ENCODE measurements at places on chromosomes 2 and 18.

GRCh38 chr2:174624895-174625430 lies 27.4 kb upstream of the WIPF1 start:
- DNase-seq: no peak

DNA sequence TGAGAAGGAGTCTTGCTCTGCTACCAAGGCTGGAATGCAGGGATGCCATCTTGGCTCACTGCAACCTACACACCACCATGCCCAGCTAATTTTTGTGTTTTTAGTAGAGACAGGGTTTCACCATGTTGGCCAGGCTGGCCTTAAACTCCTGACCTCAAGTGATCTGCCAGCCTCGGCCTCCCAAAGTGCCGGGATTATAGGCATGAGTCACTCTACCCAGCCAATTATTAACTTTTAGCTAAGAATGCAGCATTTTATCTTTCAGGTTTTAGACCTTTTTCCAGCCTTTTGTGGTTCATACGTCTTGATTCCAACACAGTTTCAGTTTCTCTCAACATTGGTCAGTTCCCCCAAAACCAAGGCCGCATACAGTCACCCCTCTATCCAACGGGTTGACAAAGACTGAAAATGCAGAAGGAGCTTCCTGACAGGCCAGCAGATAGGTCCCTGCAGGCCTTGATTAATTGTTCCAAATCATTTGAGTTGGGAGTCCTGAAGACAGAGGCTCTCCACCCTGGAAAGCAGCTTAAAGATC lies 262.2 kb upstream of the KLHL29 start:
- no peak for DNase-seq

GRCh38 chr2:175823002-175823706 lies 178.9 kb downstream of the LNPK start:
- DNase-seq: no peak

GRCh38 chr18:63236921-63237846 lies 82.4 kb downstream of the BCL2 start:
- DNase-seq: no peak

DNA sequence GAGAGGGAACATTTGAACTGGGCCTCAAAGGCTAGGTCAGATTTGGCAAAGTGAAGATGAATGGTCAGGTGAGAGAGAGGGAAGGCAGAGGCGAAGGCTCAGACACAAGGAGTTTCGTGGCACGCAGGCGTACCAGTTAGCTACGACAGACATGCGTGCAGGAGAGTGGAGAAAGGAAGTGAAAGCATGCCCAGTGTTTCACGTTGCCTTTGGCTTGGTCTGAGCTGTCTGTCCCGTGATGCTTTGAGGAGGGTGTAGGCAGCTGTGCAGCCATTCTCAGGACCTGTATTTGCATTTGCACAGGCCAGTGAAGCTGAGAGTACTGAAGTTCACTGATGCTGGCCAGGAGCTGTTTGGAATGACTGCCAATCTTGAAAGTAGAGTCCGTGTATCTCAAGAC lies 69.5 kb downstream of the HNRNPLL start:
- no peak for DNase-seq

DNA sequence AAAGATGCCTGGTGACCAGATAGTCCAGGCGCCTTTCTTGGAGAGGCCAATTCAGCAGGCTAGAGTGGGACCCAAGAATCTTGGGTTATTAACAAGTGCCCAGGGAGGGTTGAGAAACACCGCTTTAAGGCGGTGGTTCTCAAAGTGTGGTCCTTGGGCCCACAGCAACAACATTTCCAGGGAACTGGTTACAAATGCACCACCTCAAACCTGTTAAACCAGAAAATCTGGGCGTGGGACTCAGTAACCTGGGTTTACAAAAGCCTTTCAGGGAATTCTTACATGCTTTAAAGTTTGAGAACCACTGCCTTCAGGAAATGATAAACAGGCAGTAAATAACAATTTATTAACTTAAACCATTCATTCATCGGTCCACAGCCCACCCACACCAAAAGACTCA lies 92.5 kb downstream of the SP3 start:
- DNase-seq: no peak

DNA sequence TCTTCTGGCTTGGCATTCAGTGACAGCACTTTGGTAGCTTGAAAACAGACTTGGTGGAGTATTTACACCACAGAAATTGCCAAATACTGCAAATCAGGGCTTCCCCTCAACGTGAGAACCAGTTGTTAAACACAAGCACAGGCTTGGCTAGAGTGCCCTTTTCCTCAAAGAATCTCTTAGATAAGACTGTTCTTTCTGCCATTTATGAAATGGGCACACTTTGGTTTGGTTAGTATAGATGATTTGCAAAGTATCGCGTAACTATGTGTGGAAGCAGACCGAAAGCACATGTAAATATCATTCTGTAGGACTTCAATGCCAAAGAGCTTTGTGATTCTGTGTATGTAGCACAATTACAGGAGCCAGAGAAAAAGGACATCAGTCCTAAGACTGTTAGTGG lies 308.2 kb downstream of the DCC start:
- DNase-seq: no peak

- no peak for DNase-seq
Observed at GRCh38 chr2:167504061-167504460, 615.8 kb downstream of the XIRP2 start.

DNA sequence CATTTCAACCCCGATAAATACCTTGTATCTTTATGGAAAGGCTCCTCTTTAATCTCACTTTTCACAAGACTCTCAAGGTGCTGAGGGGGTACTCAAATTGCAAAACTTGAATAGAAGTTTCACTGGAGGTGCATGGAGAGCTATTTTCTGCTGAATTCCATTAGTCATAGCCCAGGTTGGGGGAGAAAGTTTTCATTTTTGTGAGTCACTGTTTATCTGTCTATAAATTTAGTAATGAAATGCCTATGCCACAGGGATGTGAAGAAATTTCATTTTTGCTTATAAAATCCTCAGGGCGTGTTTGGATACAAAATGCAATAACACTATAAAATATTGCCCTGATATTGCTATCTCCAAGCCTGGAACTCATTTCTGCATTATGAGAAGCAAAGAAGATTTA lies 346.3 kb downstream of the LRATD1 start:
- no peak for DNase-seq

GRCh38 chr2:28318023-28318422 lies 74.6 kb upstream of the FOSL2 start:
- DNase-seq: no peak

GRCh38 chr2:237623428-237624403 lies 3.7 kb upstream of the LRRFIP1 start:
- no peak for DNase-seq

DNA sequence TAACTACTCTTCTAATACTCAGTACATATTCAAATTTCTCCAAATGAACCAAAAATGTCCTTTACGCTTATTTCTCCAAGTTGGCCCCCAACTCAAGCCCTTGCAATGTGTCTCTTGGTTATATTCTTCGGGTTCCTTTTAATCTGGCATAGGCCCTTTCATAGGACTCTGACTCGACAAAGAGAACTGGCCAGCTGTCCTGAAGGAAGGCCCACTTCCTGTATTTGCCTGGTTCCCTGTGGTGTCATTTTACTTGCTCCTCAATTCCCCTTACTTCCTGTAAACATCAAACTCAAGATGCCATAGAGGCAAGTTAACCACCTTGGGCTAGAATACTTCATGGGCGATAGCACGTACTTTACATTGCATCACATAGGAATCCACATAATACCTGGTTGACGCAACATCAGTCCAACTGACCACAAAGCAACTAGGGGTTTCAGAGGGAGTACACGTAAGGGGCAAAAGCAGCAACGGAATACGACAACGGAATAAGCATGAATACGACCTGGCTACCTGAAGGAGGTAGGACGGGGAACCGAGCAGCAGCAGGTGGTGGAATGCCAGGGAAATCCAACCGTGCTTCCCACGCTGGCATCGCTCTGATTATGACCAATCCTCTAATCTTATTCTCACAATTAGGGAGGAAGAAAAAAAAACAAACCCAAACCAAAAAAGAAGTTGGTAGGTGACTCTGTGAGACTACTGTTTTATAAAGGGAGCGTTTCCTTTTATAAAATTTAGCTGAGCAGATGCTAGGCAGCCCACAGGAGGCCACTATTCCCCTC lies 823 bp upstream of the GORASP2 start:
- DNase-seq: no peak

DNA sequence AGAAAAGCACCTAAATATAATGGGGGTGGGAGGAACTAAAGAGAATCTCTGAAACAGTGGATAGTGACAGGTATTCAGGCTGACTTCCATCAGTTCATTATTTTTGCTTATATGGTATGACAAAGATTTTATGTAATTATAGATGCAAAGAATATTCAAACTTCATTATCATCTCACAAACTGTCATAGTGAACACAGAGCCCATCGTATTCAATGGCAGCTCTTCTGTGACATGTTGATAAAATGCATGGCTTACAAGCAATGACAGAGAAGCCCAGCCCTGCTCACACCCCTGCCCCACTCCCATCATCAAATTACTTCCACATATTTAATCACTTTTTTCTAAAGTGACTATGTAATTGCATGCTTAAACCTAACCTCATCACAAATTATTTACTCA lies 904.3 kb downstream of the LRP1B start:
- DNase-seq: no peak

- no peak for DNase-seq
Observed at GRCh38 chr2:167861574-167862193, 385.7 kb downstream of the STK39 start.

DNA sequence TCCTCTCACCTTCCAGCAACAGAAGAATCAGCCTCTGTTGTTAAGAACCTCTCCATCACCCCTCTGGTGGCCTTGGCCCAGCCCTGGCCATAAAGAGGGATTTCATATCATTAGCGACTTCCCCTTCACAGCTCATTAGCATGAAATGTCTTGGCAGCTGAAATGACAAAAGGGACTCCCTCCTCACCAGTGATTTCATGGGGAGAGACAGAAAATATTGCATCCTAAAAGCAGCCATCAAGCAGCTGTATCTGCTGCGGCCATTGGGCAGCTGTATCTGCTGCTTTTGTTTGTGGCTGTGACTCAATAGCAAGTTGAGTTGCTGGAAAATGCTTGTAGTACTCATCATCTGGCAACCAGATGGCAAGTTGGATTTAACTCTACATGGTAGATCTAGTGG lies 105.9 kb upstream of the RMDN2 start:
- DNase-seq: no peak

GRCh38 chr2:237591141-237591881 lies 777 bp upstream of the RAB17 start:
- no peak for DNase-seq

DNA sequence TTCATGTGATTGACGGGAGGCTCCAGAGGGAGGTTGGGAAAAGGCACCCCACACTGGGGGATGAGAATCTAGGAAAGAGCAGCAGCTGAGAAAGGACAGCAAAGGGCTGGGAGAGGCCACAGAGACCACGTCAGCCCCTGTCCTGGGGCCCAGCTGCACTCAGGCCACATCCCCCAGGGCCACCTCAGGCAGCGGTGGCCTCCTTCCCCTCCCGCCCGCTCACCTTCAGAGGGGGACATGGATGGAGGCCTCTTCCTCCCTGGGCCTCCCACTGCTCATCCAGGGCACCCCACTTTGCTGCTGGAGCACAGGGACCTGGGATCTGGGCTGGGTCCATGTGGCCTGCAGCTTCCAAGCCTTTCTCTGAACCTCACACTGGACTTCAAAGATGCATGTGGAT lies 199.8 kb upstream of the HDAC4 start:
- DNase-seq: no peak

GRCh38 chr18:3867236-3867635 lies 417.3 kb downstream of the TGIF1 start:
- DNase-seq: no peak

DNA sequence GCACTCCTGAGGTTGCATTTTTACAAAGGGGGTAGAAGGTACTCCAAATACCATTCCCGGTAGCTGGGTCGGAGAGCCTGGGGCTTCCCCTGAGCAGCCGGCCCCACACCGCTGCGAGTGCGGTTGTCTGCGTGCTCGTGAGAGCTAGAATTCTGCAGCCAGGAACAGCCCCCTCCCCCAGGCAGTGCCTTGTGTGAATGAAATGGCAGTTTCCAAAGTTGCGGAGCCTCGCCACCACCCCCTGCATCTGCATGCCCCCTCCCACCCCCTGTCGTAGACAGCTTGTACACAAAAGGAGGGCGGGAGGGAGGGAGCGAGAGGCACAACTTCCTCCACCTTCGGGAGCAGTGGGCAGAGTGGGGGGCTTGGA lies 1.1 kb downstream of the MYCN start:
- no peak for DNase-seq

DNA sequence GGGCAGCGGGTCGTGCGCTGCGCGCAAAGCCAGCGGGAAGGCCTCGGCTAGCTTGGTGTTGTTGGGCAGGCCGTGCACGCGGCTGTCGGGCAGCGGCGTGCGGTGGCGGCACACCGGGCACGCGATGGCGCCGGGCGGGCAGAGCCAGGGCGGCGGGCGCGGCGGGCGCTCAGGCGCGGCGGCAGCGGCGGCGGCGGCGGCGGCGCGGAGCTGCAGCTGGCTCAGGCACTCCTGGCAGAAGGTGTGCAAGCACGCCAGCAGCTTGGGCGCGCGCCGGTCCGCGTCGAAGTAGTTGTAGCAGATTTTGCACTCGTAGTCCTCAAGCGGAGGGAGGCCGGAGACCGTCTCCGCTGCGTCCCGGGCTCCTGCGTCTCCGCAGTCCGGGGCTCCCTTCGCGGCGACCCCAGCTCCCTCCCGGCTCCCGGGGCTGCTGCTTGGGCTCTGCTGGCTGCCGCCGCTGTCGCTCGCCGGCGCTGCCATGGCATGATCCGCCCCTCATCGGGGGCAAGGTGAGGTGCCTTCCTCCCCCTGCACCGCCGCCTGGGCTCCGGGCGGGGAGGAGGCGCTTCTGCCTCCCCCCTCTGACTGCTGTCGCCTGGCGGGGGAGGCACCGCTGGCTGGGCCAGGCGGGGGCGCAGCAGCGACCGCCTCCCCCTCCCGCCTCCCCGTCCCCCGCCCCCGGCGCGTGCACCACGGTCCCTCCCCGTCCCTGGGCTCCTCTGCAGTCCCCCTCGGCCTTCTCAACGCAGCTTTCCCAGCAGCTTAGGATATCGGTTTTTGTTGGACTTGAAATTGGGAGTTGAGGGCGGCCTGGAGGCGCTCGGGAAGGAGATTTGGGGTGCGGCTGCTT lies 21.0 kb upstream of the PAX3 start:
- DNase-seq: no peak

DNA sequence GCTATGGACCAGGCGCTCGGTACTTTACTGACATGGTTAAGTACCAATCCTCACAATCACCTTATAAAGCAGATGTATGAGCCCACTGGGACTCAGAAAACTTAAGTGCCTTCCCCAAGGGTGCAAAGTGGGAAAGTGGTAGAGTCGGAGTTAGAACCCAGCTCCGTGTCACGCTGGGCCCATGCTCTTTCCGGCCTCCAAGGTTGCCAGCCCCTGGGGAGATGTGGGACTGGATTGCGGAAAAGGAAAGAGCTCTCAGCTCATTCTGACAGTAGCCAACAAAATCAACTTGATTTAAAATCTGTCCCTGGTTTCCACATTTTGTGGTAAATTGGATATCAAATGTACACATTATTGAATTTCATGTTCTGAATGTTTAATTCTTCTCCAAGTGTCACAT lies 403.8 kb downstream of the DCDC2C start:
- DNase-seq: no peak

DNA sequence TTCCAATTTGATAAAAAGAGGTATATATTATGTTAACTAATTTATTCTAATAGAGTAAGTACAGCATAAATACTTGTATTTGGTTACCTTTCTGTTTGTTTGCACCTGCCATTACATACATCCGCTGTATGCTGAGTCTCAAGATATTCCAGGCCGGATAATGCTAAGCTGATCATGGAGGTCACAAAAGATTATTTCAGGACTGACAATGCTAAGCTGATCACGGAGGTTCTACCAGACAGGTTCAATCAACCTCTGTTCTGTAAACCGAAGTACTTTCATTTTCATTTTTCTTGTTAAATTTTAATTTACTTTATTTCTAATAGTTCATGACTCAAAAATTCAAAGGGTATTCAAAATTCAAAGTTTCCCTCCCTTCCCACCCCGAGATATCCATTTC lies 31.1 kb downstream of the PNO1 start:
- DNase-seq: no peak
